ENCODE measurements at places on chromosomes 6 and 20.

GRCh38 chr20:40493549-40493948 lies 195.5 kb downstream of the MAFB start:
- DNase-seq: no peak

DNA sequence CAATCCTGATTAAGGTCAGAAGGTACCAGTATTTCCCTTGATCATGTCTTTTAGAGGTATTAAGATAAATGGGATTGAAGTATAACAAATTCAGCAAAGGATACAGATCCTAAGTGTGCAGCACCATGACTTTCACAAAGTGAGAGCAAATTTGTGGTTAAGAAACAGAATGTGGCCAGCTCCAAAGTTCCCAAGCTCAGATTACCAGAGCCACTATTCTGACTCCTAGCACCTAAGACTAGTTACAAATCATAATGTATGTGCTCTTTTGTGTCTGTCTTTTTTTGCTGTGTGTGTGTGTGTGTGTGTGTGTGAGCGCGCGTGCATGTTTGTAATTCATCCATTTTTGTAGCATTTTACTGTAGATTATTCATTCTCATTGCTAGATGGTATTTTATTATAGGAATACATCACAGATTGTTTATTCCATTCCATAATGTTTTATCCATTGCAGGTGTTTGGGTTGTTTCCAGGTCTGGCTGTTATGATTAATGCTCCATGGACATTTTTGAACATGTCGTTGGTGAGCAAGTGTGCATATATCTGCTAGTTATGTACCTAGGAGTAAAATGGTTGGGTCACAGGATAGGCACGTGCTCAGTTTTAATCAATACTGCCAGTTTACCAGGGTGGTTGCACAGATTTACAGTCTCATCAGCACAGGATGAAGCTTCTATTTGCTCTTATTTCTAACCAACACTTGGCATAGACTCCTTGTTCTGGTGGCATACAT lies 314.0 kb upstream of the JAG1 start:
- no peak for DNase-seq

DNA sequence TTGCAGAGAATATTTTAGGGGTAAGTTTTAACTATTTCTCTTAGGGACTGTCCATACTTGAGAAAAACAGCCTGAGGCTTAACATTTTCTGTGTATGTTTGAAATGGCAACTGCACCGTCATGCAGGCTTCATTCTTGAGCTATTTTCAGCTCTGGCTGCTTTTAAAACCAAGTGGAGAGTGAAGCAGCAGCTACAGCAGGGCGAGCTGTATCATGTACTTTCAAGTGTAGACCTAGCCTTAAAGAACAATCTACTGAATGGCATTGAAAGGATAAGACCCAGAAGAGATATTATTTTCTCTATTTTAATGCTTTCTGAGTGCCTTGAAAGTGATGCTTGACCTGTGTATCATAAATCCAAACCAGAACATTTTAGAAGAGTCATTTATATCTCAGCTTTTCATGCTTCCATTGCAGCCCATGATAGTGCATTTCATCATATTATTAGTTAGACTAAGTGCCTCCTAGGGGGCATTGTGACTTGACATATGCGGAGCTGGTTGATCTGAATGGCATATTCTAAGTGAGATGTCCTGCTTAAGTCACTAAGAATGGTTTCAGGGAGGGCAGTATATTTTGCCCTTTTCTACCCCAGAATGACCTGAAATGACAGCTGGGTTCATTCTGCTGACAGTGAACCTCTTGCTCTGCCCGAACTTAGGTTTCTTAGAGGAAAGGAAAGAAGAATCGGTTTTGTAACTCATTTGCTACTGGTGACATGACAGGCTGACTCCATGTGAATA lies 85.3 kb downstream of the NKAIN2 start:
- DNase-seq: no peak

GRCh38 chr6:88825856-88826255 lies 137.6 kb downstream of the RNGTT start:
- DNase-seq: no peak

DNA sequence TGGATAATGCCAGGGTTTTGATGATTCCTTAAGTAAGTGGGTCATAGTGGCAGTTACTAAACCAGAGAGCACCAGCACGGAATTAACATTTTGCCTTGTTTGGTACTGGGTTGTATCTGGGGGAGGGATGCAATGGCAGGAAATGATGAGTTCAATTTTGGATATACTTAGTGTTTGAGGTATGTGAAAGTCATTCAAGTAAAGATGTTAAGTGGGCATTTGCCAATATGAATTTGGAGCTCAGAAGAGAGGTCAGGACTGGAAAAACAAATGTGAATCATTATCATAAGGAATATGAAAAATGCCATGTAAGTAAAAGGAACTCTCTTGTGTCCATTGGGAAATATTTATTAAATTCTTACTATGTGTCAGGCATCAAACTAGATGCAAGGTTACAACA lies 6.2 kb downstream of the PXT1 start:
- no peak for DNase-seq

GRCh38 chr6:124131259-124131658 lies 327.6 kb downstream of the NKAIN2 start:
- DNase-seq: no peak

- DNase-seq: no peak
Observed at GRCh38 chr6:144384427-144384826, 99.3 kb downstream of the UTRN start.

DNA sequence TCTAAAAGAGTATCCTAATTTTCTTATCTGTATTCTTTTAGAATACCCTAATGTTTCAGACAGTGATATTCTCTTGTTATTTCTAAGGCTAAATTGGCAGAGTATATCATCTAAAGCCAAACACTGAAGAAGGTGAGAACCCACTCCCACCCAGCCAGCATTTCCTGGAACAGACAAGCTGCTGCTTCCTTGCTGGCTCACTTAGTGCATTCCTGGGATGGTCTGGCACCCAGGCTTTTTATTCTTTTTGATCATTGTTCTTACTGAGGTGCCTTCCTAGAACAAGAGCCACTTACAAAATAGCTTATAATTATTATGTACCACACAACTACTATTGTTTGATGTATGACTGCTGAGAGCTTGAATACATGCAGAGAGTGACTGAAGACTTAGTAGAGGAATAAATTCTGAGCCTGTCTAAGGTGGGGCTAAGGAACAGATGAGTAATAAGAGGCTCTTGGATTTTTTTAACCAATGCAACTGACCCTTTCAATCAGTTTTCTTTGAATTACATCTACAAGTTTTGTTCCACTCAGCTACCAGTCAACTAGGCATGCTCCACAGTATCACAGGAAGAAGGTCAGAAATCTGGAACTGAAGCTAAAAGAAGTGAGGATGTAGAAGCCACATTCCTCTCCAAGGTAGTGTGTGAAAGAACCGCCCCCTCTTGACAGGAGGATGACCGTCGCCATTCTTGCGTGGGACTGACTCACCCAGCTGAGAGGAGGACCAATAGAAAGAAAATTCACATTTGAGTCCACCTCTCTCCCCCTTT lies 30.1 kb downstream of the PRPH2 start:
- DNase-seq: no peak

- DNase-seq: peak; percentile 32
Observed at GRCh38 chr6:130132286-130132701, 90.5 kb downstream of the SAMD3 start.

- no peak for DNase-seq
Observed at GRCh38 chr6:53376661-53377226, 28.0 kb upstream of the ELOVL5 start.

- DNase-seq: no peak
Observed at GRCh38 chr20:8388707-8389106, 256.6 kb downstream of the PLCB1 start.

DNA sequence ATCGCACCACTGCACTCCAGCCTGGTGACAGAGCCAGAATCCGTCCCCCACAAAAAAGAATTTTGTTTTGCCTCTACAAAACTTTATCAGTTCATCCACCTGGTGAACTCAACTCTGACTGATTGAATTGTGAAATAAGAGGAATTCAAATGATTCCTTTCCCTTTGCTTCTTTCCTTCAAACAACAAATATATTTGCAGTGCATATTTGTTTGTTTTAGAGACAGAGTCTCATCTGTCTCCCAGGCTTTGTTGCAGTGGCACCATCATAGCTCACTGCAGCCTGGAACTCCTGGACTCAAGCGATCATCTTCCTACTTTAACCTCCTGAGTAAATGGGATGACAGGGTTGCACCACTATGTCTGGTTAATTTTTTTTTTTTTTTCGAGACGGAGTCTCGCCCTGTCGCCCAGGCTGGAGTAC lies 23.2 kb upstream of the PIM1 start:
- no peak for DNase-seq

GRCh38 chr6:25166955-25167748 lies 112.0 kb upstream of the CARMIL1 start:
- DNase-seq: no peak

DNA sequence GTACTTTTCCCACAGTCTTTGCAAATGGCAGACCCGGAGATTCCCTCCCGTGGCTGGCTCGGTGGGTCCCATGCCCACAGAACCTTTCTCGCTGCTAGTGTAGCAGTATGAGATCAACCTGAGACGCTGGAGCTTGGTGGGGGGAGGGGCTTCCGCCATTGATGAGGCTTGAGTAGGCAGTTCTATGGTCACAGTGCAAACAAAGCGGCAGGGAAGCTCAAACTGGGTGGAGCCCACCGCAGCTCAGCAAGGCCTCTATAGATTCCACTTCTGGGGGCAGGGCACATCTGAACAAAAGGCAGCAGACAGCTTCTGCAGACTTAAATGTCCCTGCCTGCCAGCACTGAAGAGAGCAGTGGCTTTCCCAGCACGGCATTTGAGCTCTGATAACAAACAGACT lies 186.0 kb upstream of the KCNK16 start:
- no peak for DNase-seq

DNA sequence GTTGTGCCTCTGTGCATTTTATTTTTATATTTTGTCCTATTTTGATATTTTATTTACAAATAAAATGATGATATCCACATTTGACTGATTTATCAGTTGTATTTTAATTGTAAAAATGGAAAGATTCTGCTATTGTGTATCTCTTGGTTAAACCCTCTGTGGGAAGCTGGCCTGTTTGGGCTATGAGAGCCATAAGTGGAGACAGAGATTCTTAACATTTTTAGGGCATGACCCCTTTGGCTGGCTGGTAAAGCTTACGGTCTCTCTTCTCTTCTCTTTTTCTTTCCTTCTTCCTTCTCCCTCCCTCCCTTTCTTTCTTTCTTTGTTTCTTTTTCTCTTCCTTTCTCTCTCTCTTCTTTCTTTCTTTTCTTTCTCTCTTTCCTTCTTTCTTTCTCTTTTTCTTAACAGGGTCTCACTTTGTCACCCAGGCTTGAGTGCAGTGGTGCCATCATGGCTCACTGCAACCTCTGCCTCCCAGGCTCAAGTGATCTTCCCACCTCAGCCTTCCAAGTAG lies 172.3 kb upstream of the CDYL start:
- DNase-seq: no peak

- no peak for DNase-seq
Observed at GRCh38 chr6:158868122-158868480, 48.9 kb upstream of the EZR start.

Data from stimulated activated CD8-positive, alpha-beta memory T cell treated with anti-CD3 and anti-CD28 coated beads, Interleukin-15, amount 100 ng/mL, for 48 hours (primary cell).